Caco-2 (cell line): ENCODE measurements at places on chromosomes 6 and 20. TPM values are rescaled to one million over a fixed set of nuclear protein-coding genes. Genes with fewer than 3 reads are reported as not detected.

Gene GSTA2
- total RNA-seq = 51.6 and 65.4 TPM in 2 replicates

Gene JPH2
- 10.5 and 11.1 TPM in 2 replicates for total RNA-seq

Gene PHACTR3
- total RNA-seq = 0.11 TPM in 1 of 2 replicates, not detected in the other

Gene VSX1
- total RNA-seq = not detected in 2 replicates

Gene CCDC167
- total RNA-seq = 30.6 and 32.3 TPM in 2 replicates

Gene C6orf132
- total RNA-seq = 56.2 and 61.2 TPM in 2 replicates

Gene MYLK2
- total RNA-seq = 0.77 and 0.91 TPM in 2 replicates

Gene NOTCH4
- total RNA-seq = 0.30 and 0.43 TPM in 2 replicates

Gene OR2J2
- total RNA-seq = not detected in 2 replicates

Gene FRK
- total RNA-seq = 7.3 and 8.4 TPM in 2 replicates

Gene MEI4
- total RNA-seq = not detected in 2 replicates

Gene SMPDL3A
- total RNA-seq = 20.4 and 21.7 TPM in 2 replicates

DNA sequence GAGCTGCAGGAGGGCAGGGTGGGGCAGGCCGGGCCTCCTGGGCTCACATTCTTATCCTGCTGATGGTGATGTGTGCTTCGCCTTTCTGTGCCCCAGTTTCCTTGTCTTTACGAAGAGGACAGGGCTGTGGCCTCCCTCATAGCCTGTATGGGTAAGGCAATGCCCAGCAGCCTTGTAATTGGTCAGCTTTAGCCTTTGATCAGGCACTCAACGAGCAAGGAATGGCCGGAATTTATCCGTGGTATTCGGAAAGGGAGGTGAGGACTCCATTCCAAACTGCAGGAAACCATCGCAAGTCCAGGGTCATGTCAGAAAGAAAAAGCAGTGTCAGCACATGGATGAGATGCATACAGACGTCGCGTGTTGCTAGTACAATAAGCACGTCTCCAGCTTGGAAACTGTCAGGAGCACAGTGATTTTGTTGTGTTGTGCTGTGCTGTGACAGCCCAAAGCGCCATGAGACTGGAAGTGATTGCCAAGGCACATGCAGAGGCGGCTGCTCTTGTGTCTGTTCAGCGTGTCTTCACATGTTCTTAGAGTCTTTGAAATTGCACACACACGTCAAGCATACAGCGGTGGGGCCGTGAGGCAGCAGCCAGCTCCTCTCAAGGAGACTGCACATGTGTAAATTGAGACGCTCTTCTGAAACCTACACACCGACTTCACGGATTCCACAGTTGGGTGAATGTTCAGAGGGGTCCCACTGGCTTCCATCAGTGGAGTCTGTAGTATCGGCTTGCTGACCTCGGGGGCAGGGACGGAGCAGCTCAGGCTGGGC, 6.2 kb downstream of the SS18L1 start:
- DNase-seq = peak; percentile 72

DNA sequence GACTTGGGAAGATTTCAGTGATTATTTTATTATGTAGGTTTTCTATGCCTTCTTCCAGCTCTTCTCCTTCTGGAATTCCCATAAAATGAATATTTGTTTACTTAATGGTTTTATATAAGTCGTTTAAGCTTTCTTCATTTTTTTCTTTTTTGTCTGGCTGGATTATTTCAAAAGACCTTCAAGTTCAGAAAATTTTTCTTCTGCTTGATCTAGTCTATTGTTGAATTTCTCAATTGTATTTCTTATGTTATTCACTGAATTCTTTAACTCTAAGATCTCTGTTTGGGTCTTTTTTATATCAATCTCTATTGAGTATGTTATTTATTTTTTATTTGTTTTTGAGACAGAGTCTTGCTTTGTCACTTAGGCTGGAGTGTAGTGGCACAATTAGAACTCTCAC, 117.4 kb downstream of the CEP57L1 start:
- no peak for DNase-seq

GRCh38 chr6:19333936-19334335, 503.2 kb upstream of the ID4 start:
- DNase-seq = no peak

GRCh38 chr20:4820806-4821518, 99.3 kb downstream of the PRND start:
- DNase-seq = no peak

DNA sequence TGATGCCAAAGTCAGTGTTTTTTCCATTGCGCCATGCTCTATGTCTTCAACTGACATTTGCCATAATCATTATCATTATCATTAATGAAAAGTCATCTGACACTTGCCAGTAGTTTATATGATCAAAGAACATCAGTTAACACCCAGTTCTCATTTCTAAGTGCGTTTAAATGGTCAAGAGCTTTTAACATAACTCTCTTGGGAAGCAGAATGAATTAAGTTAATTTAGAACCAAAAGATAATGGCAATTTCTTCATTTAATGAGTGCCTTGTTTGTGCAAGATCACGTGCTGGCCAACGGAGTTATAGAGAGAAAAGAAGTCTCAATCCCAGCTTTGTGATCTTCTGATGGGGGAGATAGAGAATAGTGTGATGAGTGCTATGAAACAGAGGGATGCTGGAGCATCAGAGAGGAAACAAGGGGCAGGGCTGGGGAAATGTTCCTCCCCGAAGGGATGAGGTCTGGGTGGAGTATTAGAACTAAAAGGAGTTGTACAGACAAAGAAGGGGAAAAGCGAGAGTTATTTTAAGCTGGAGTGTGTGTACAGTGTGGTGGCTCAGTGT, 20.3 kb downstream of the ANKS1A start:
- DNase-seq = no peak

DNA sequence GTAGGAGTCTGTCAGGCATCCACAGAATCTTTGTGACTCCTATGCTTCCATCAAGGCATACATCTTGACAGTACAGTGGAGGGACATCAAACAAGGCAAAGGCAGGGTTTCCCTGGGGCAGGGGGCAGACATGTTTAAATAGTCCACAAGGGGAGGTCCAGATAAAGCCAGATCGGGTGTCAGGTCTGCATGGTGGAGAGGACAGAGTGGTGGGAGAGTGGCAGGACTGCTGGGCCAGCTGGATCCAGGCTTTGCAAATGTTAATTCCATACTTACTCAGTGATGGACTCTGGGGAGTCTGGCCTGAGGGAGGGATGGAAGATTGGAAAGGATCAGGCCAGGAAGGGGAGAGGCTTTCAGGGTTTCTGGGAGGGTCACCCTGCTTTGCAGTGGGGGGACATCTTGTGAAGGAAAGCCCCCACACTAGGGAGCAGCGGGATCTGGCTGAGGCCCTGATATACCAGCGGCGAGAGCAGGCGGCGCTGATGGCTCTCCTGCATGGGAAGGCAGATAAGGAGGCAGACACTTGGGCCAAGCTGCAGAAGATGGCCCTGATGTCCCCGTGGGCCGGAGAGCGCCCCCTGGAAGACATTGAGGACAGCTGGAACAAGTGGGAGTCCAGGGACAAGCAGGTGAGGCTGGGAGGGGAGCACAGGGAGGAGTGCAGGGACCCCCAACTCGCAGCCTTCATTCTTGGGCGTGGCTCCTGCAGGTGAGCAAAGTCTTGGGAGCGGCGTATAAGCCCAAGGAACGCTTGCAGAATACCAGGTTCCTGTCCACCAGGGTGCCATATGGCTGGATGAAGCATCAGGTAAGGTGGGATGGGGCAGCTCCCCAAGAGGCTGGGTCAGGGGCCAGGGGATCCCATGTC, 44.6 kb downstream of the SUN5 start:
- DNase-seq = peak; percentile 37

GRCh38 chr6:42962096-42962495, 1.5 kb downstream of the GNMT start:
- no peak for DNase-seq

DNA sequence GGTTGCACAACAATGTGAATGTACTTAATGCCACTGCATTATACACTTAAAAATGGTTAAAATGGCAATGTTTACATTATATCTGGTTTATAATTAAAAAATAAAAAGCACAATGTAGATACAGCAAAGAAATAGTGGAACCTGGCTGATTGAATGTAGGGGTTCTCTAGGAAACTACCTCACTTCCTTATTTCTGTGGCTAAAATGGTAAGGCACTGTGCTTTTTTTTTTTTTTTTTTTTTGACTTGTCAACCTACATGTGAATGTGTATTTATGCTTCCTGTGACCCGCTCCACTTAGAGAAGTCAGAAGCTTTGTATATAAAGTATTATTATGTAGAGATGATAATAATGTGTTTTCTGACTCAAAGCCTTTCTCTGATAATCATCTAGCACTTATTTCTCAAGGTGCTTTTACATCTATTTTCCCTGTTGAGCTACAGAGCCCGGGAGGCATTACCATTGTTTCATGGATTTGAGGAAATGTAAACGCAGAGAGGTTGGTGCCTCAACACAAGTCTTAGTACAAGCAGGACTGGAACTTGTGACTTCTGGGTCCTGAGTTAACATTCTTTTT, 55.0 kb downstream of the SOX4 start:
- DNase-seq = no peak

- no peak for DNase-seq
Observed at GRCh38 chr6:109610590-109610989, 80.4 kb downstream of the AK9 start.

GRCh38 chr20:4320291-4320690, 304.9 kb upstream of the RNF24 start:
- no peak for DNase-seq

- DNase-seq = peak; percentile 76
Observed at GRCh38 chr20:12012241-12013222, 94.8 kb downstream of the BTBD3 start.

GRCh38 chr6:53724501-53724900, 58.9 kb upstream of the KLHL31 start:
- DNase-seq = no peak

DNA sequence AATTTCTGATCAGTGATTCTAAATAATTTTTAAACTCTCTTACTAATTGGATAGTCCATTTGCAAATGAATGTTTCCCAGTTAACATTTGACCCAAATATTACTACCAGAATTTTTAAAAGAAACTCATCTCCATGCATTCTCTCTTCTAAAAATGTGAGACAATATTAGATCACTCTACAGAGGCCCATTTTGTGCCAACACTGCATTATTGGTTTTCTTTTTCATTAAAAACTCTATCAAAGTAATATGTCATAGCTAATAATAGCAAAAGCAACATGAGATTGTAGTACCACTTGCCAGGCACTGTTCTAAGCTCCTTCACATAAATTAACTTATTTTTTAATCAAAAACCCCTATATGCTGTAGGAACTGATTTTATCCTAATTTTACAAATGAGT, 345.6 kb upstream of the PLCB4 start:
- DNase-seq = no peak

- no peak for DNase-seq
Observed at GRCh38 chr6:152696522-152696921, 1.2 kb upstream of the MYCT1 start.

- peak; percentile 8 for DNase-seq
Observed at GRCh38 chr6:32298632-32299336, 72.9 kb downstream of the TSBP1 start.

GRCh38 chr6:121434037-121434770, 1.2 kb upstream of the GJA1 start:
- DNase-seq = no peak
